ENCODE measurements at places on chromosomes 4 and X.

- no peak for DNase-seq
Measured at GRCh38 chr4:33149658-33150524, 2429.7 kb downstream of the PCDH7 start.

DNA sequence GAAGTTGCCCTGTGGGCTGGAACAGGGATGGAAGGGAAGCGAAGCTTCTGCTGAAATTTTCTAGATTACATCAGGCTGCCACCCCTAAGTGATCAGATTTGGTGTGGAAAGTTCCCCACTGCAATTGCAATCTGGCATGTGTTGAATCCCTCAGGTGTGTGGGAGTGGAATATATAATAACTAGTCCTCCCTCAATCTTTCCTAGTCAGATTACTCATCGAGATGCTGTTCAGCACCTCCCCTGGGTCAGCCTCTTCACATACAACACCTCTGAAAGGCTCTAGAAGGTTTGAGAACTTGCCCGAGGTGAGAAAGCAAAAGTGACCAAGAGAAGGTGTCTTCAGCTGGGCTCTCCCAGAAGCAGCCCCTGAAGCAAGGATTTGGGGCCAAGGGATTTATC is 336.8 kb downstream of the BCOR start:
- DNase-seq: no peak

- DNase-seq: no peak
Measured at GRCh38 chr4:2047781-2048581, 11.1 kb upstream of the NAT8L start.

GRCh38 chrX:87392369-87392768 is 125.2 kb upstream of the KLHL4 start:
- no peak for DNase-seq

- DNase-seq: no peak
Measured at GRCh38 chr4:149741186-149741831, 74.3 kb downstream of the IQCM start.

All from HFF-Myc (cell line).